ENCODE measurements at places on chromosomes 12 and 14. TPM values are rescaled to one million over a fixed set of nuclear protein-coding genes. Genes with fewer than 3 reads are reported as not detected.

- no peak for DNase-seq
These were observed 16.1 kb upstream of the IFNG start for GRCh38 chr12:68175557-68176061.

DNA sequence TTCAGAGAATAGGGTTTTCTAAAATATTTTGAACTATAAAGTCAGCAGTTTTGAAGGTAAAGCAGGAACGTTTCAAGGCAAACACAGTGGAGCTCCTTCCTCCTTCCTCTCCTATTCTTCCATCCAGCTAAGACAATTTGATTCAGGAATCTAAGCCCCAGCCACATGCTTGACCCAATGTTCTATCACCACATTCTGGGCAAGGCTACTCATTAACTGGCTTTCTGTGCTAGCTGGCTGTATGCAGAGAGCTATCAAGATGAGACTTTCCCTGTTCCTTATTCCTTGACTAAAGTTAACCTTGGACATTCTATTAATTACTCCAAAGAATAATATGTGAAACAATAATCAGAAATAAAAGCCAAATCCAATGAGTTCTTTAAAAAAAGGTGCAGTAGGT lies 266.9 kb downstream of the NOVA1 start:
- DNase-seq: no peak

DNA sequence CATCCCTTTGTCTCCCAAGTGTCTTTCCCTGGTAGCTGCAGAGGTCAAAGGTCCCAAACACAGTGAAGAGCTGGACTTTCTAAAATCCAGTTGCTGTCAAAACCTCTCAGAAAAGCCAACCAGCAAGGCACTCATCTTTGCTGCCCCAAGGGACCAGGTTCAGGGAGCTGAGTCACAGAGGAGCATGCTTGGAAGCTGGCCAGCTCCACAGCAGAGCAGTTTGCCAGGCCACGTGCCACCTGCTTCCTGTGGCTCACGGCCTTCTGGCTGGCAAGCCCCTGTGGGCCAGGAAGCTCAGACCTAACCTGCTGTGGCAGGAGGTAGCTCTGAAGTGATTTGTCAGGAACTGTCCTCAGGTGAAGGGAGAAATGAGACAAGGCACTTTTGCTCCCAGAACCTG lies 3.6 kb downstream of the ISCU start:
- no peak for DNase-seq

DNA sequence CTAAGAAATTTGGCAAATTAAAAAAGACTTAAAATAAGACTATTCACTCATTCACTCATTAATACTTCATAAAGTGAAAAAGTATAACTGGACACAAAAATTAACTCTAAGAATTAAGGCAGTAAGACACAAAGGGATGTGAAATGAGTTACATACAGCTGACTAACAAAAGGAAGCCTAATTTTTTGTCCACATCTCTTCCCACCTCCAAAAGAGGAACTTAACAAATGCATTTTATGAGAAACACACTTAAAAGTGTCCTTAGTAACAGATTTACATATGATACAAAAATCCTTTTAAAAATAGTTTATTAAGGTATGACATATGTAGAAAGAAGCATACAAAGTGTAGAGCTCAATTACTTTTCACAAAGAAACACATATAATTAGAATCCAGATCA lies 88.9 kb downstream of the NUMB start:
- no peak for DNase-seq

DNA sequence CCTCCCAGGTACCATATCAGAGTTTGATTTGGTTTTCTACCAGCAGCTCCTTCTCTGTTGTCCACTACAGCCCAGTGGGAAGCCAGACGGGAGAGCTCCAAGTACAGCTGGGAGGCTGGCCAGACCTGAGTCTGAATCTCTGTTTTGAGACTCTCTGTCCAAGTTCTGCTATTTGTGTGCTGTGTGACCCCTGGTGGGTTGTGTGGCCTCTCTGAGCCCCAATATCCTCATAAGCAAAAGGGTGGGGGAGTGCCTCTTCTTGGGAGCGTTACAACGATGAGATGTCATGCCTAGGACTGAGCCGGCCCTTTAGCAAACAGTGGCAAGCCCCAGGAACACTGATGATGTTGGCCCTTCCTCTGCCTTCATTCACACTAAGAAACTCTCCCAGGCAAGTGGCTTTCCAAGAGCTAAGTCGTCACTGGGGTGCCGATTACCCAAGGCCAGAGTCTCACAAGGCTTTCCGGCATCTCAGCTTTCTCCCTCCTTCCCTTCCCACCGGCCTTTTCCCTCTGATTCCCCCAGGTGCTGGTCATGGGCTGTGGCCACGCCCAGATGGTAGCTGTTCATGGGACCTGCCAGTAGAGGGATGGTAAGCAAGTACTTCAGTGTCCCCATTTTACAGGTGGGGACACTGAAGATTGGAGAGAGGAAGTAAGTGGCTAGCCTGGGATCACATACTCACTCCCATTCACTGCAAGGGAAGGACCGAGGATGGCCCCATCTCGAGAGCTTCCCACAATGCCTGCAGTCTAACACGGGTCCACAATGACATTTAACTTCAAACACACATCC lies 47.7 kb downstream of the BCL11B start:
- DNase-seq: no peak

Gene PLEKHD1
- 0.01 TPM for polyA plus RNA-seq

- no peak for DNase-seq
These were observed 65.8 kb downstream of the RIC8B start for GRCh38 chr12:106840243-106840642.

- DNase-seq: no peak
These were observed 39.8 kb upstream of the PTGDR start for GRCh38 chr14:52227619-52228222.

- DNase-seq: no peak
These were observed 1538.3 kb upstream of the SEL1L start for GRCh38 chr14:83071888-83072501.

DNA sequence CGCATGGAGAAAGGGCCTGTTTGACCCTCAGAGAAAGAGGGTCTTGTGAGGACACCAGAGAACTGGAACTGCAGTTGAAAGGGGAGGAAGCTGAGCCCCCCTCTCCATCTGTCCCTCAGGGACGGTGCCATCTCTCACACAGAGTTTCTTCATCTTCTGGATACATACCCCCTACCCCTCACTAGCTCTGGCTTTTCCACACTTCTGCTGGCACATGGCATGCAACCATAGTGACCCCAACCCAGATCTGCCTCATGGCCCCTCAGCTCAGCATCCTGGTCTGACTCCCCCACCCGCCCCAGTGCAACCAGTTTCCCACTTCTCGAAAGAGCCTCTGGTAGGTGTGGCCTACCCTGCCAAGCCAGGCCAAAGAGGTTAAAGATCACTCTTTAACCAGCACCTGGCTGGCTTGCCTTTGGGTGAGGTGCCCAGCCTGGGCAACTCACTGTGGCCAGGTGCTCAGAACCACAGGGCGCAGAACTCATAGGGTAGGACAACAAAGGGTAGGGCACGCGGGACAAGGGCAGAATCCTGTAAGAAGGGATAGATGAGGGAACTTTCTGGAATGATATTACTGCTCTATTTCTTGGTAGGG lies 25.8 kb downstream of the GALNT16 start:
- DNase-seq: no peak

DNA sequence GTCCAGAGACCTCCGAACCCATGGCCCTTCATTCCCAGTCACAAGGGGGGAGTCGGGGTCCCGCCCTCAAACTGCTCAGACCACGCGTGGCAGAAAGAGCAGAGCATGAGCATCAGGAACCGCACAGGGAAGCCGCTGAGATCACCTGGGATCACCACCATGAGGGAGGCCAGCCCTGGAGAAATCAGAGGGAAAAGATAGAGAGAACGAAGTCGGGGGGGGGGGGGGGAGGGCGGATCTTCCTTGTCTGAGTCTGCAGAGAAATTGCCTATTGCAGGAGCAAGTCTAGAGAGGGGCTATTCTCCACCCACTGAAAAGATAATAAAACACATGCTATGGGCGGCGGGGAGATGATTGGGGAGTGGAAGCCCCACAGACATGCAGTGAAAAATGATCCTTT lies 884 bp upstream of the TMEM132C start:
- DNase-seq: no peak

- DNase-seq: no peak
These were observed 21.0 kb upstream of the MIA2 start for GRCh38 chr14:39212693-39213092.

- no peak for DNase-seq
These were observed 24.4 kb downstream of the TUNAR start for GRCh38 chr14:95901054-95901453.

DNA sequence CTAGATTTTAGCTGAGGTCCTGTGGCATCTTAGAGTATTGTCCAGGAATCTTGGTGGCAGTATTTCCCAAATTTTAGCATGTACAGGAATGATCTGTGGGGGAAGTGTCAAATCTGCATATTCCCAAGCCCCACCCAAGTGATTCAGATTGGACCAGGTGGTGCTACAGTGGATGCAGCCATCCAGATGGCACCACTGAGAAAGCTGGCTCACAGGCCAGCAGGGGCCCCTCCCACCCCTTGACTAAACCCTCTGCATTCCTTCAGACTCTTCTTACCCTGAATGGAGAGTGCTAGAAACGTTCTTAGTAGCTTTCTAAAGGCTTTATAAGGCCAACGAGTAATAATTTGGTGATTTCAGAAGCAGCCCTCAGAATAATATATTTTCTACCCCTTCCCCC lies 255.2 kb downstream of the NRXN3 start:
- no peak for DNase-seq

DNA sequence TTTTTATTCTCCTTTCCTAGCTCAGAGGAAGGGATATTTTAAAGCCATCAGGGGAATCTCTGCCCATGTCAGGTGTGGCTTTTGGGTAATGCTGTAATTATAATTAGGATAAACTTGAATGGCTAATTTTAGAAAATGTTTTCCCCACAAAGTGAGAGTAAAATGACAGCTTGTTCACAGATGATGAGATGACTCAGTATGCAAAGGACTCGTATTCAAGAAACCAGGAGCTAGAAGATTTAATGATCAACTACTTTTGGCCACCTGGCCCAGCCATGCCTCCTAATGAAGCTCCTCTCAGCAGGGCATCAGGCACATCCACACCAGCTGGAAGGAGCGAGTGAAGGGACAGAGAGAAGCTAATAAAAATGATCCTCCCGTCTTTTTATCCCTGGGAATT lies 29.0 kb upstream of the PLEKHG7 start:
- DNase-seq: no peak

- no peak for DNase-seq
These were observed 29.8 kb downstream of the ITPK1 start for GRCh38 chr14:93085911-93086310.
